ENCODE measurements at places on chromosomes 16 and 17. TPM values are rescaled to one million over a fixed set of nuclear protein-coding genes. Genes with fewer than 3 reads are reported as not detected.

The PRSS22 gene
- 0.84 TPM for total RNA-seq

The NPIPB13 gene
- 2.7 TPM for total RNA-seq

The GAS2L2 gene
- total RNA-seq: 0.07 TPM

The FOXO3B gene
- total RNA-seq: 4.3 TPM

The FASN gene
- 142 TPM for total RNA-seq

The RNF222 gene
- total RNA-seq: not detected

The IKZF3 gene
- not detected for total RNA-seq

The FAM83G gene
- total RNA-seq: 33.1 TPM

The GGT6 gene
- total RNA-seq: not detected

The SMIM36 gene
- total RNA-seq: not detected

The KRT12 gene
- not detected for total RNA-seq

The PMM2 gene
- total RNA-seq: 90.0 TPM

The ATAD5 gene
- total RNA-seq: 3.1 TPM
